ENCODE measurements at places on chromosomes 4 and X. TPM values are rescaled to one million over a fixed set of nuclear protein-coding genes. Genes with fewer than 3 reads are reported as not detected.

DNA sequence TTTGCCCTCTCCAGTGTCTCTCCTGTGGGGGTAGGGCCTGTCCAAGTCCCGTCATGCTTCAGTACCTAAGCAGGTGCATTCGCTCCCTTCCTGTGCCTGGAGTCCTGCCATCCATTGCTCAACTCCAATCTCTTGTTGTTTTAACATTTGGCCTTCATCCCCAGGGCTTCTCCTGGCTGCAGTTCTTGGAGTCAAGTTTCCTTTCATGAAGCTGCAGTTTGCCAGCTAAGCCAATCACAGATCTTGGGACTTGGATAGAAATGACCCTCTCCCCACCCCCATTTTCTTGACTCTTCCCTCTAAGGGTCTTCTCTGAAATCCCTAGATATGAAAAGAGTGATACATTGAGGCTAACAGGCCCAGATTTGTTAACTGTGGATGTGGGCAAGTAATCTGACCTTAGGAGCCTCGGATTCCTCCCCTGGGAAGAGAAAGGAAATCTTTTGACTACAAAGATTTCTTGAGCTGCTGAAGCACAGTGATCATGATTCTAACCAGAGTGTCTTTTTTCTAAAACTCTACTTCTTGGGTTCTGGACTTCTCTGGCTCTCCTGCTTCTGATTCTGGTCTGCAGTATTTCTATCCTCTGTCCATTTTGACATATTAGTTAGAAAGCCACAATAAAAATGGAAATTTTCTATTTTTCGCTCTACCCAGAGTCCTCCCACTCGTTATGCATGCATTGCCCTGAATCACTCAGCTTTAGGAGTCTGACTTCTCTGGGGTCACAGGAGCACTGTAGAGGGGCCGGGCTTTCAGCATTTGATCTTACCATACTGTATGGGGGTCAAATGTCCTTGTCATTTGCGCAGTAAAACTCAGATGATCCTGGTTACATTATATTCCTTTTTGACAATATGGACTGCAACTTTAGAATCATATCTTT, 61.0 kb downstream of the CHRNA9 start:
- peak; percentile 55 for DNase-seq

GRCh38 chr4:161376275-161376674, 787.5 kb downstream of the FSTL5 start:
- DNase-seq, result no peak

DNA sequence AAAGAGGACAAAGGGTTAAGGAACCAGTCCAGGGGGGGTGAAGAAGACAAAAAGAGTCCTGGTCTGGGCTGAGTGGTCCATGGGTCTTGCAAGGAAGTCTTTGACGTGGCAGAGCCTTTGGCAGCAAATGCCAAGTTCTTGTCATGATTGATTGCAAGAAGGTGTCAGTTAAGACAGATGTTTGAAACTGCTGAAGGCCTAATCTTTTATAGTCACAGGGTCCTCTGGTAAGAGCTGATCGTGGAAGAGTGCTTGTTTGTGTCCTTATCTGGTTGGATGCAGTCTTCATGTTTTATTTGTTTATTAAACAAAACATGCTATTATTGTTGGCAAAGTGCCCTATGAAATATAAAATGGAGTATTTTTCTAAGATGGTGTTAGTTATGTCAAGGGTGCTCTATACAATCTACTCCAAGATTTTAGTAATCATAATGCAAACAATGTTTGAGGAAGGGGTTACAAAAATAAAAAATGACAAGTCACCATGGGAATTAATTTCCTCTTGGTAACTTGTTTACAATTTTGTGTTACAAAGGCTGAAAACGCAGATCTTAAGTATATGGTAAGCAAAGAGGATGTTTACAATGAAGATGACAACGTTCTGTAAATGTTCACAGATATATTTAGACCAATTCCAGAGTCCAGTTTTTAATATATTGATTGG, 85.9 kb downstream of the MAGED4 start:
- DNase-seq, result no peak

DNA sequence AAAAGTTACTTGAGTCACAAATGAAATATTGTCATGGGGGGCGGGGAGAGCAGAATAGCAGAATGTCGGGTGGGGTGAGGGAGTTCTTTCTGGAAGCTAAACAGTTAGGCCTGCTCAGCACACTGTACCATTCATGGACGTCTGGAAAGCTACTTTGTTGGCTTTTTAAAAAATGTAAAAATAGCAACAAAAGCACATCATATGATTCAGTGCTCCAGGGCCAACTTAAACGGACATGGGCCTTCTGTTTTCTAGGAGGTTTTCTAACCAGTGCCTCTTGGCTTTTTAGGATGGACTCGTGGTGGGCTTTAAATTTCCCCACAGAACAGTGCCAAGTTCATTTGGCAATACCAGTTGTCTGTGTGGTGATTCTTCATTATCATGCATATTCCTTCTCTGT, 57.4 kb upstream of the CLCN4 start:
- no peak for DNase-seq

- no peak for DNase-seq
These were observed 203.9 kb upstream of the VCX3A start for GRCh38 chrX:6738518-6739470.

DNA sequence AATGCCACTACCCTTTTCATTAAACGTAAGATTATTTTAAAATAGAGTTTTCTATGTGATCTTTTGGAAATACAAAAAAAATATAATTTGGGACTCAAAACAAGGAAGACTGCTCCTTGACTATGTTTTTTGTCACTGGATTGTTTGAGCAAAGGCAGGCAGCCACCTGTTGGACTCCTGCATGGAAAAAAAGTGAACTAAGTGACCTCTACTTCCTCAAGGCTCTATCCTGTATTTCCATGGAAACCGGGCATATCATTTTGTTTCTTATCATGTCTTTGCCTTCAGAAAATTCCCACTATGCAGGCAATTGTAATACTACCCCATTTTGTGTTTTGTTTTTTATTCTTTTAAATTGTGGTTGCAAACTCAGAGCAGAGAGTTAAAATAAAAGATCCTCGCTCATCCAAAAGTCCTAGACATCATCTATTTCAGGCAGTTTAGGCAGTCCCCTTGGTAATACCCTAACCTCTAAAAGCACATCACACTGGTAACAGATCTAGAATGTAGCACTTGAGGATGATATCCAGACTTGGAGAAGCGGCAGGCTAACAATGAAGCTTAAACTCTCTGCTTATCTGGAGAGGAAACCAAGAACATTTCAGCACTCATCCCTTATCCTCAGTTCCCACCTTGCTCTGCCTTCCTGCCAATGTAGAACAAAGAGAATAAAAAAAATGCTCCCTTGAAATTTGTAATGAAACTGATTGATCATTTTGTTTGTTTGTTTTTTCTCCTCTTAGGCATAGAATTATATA, 165.7 kb downstream of the BANK1 start:
- no peak for DNase-seq

DNA sequence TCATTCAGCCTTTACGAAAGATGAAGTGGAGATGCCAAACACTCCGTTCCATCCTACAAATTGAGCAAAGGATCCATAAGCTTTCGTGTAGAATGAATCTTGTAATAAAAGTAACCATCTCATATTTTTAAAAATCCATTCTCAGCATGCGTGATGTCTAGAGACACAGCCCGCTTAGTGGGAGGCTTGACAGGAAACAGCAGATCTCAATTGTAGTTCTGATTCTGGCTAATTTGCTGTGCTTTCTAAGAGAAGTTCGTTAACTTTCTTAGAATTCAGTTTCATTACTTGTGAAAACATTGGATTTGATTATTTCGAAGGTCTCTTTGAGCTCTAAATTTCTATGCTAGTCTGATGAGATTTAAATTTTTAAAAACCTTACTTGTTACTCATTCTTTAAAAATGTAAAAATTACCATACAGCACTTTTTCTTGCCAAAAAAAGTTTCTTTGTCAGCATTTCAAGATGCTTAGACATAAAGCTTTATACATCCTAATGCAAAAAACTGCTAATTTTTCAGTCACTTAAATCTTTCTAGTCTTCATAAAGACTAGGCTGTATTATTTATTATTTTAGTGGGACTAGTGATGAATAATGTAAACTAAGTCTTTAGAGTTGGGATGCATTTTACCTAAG, 66.9 kb upstream of the NEIL3 start:
- no peak for DNase-seq

GRCh38 chrX:72351606-72352334, 46.1 kb upstream of the CITED1 start:
- DNase-seq, result no peak

GRCh38 chrX:50618788-50619558, 148.3 kb upstream of the DGKK start:
- DNase-seq, result no peak

GRCh38 chr4:63632858-63633257, 776.4 kb downstream of the TECRL start:
- no peak for DNase-seq

- DNase-seq, result no peak
These were observed 134.4 kb downstream of the RASL11B start for GRCh38 chr4:52996261-52997131.

- DNase-seq, result peak; percentile 88
These were observed 14.7 kb upstream of the PITX2 start for GRCh38 chr4:110637408-110638088.

DNA sequence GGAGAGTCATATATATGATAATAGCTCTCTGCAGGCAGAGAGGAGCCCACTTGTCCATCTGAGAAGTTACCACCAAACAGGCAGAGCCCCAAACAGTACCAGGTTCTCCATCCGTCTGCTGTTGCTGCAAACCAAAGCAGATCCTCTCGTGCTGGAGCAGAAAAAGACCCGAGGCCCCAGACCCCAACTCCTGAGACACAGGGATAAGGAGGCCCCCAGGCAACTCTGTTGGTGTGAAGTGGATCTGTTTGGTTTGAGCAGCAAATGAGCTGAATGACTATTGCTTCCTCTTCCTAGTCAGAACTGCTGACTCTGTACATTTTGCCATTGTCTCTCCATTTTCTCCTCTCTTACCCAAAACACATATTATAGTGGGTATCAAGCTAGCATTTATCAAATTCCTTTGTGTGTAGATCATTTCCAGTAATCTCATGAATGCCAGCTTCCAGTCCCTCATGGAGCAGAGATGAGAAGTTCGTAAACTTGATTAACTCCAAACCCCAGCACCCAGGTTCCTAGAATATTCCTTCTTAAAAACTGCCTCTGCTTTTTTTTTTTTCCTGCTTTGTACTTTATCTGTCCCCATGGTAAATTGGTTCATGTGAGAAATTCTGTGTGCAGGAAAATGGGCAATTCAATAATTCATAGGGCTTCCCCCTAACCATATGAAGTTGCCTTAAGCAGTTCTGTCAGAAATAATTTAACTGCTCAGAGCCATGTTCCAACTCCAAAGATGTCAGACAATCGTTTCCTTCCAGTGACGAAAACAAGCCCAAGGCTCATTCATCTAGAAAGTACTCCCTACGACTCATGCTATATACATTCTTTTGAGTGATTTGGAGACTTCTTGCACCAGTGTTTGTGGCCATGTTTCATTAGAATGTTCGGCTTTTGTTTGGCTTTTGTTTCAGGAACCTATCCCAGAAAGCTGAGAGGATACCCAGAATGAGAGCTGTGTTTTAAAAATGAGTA, 98.6 kb upstream of the ATXN3L start:
- no peak for DNase-seq

GRCh38 chr4:100895556-100896197, 377.9 kb upstream of the EMCN start:
- no peak for DNase-seq

- peak; percentile 42 for DNase-seq
These were observed 59.2 kb upstream of the PARM1 start for GRCh38 chr4:74873545-74874301.

- DNase-seq, result no peak
These were observed 707.9 kb downstream of the CENPC start for GRCh38 chr4:66837279-66837922.

GRCh38 chrX:133190877-133191738, 27.0 kb downstream of the TFDP3 start:
- DNase-seq, result peak; percentile 59

DNA sequence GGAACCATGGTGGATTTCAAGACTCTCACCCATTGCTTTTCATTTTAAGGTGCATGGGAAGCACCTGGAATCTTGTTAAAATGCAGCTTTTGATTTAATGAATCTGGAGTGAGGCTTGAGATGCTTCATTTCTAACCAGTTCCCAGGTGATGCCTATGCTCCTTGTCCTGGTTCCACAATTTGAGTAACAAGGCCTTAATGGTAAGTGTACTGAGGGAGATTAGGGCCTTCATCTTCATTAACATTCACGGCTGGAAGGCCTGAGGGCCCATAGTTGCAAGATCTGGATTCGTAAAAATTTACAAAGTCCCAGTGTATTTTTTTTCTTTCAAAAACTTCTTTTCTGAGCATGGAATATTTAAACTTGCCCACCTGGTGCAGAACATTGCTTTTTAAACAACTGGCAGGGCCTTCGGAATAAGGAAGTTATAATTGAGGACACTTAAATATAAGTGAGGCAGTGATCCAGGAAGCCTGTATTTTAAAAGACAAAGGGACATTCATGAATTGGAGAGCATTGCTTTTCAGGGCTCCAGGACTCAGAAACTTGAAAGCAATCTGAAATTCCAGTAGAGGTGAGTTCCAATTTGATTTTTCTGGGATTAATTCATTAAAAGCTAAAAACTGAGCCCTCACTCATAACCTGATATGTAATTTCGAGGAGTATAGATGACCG, 77.8 kb downstream of the NPNT start:
- no peak for DNase-seq

DNA sequence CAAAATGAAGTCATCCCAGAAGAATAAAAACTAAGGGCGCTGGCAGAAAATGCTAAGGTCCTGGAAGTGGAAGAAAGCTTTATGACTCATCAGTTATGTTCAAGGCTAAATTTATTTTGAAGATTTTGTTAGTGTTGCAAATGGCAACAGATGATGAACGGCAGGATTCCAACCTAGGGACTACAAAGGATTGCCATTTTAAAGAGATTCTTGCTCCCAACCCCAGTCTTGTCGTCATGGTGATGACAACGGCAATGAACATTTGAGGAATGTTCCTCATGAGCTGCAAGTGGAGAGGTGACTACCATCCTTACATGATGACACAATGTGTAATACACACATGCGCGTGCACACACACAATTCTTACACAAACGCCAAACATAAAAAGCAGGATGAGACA, 54.4 kb upstream of the FTHL17 start:
- DNase-seq, result no peak

DNA sequence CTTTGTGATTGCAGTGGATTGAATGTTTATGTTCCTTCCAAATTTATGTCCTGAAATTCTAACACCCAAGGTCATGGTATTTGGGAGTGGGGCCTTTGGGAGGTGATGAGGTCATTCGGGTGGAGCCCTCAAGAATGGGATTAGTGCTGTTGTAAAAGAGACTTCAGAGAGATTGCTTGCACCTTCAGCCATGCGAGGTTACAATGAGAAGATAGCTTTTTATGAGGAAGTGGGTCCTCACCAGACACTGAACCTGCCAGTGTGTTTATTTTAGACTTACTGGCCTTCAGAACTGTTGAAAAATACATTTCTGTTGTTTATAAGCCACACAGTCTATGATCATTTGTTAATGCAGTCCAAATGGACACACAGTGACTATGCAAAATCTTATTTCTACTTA, 161.0 kb upstream of the GPRIN3 start:
- DNase-seq, result no peak

ADAM29 gene
- not detected for total RNA-seq

MAGEE1 gene
- total RNA-seq, result 4.4 TPM

IL9R gene
- total RNA-seq, result 0.62 TPM

FAAH2 gene
- 8.9 TPM for total RNA-seq

SPACA5 gene
- total RNA-seq, result not detected

ERVMER34-1 gene
- total RNA-seq, result 4.9 TPM

All from endodermal cell (in vitro differentiated cells).